NCI-H1694 (cell line): ENCODE measurements at places on chromosomes 12 and 14.

DNA sequence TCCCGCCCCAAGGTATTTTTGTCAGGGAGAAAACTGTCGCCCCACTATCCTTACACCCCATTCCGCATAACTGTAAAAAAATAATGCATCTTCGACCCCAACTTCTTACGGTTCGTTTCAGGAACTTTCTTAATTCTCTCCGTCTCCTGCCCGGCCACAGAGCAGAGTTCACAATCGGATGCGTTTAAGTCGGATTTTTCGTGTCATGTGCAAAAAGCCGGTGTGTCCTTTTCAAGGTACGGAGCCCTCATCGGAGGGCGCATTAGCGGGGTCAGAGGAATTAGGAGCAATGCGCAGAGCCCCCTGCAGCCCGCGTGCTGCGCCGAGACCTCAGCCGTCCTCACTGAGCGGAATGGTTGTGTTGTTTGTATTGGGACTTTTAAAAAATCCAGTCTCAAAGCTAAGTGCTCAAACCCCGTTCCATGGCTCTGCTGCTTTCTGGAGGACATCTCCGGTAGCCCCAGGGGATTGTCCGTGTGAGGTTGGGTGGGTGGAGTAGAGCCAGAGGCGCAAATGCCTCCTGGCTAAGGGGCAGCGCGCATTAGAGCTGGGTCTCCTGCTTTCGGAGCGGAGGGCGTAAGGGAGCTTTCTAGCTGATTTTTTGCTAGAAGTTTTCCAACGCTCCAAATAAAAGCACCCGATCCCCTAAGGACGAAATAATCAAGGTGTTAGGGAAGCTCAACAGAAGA lies 3.9 kb upstream of the GSC start:
- DNase-seq, result no peak

DNA sequence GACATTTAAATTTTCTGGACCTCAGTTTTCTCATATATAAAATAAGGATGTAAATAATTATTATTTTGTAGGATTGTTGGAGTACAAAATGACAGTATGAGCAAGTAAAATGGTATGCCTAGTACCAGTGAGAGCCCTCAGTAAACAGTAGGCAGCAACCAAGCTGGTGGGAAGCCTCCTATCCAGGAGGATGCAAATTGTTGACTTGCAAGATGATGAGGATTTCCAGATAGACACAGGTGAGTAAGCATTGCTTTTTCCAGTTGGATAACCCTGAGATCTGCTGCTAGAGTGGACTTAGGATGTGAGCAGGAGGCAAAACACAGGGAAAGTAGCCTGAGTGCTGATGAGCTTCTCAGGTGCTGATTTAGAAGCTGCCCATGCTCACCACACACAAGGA lies 28.2 kb upstream of the AMIGO2 start:
- no peak for DNase-seq

- DNase-seq, result no peak
Observed at GRCh38 chr14:85953265-85953664, 423.3 kb downstream of the FLRT2 start.

DNA sequence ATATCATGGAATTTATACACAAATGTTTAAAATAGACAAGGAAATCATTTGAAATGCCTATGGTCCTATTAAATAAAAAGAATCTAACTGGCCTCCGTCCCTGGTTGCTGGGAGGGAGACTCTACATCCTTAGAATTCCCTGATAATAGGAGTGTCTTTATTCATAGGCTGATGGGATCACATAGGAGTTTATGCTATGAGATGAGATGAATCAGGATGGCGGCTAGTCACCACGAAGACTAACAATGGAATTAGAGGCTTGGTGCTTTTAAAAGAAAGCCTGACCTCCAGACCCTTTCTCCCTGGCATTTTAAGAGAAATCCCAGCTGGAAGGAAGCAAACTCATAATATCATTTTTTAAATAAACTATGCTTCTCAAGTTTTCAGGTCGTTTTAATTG lies 69.7 kb downstream of the SEC23A start:
- DNase-seq, result no peak

DNA sequence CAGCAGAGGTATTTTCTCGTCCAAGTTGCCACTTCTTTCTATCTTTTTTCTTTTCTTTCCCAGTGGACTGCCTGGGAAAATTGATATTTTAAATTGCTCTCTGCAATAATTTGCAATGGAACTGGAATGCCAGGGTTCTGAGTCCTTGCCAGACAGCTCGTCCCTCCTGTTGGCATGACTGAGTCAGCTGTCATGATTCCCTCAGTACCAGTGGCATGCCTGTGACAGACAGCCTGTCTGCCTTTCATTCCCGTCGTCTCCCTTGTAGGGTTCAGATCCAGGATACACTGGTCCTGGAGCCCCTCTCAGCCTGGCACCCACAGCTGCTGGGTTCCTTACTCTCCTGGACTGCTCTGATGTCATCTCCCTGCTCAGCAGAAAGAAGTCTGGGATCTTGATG lies 84.8 kb downstream of the PTPN11 start:
- DNase-seq, result no peak

GRCh38 chr14:55724736-55725135 lies 144.7 kb downstream of the KTN1 start:
- no peak for DNase-seq

DNA sequence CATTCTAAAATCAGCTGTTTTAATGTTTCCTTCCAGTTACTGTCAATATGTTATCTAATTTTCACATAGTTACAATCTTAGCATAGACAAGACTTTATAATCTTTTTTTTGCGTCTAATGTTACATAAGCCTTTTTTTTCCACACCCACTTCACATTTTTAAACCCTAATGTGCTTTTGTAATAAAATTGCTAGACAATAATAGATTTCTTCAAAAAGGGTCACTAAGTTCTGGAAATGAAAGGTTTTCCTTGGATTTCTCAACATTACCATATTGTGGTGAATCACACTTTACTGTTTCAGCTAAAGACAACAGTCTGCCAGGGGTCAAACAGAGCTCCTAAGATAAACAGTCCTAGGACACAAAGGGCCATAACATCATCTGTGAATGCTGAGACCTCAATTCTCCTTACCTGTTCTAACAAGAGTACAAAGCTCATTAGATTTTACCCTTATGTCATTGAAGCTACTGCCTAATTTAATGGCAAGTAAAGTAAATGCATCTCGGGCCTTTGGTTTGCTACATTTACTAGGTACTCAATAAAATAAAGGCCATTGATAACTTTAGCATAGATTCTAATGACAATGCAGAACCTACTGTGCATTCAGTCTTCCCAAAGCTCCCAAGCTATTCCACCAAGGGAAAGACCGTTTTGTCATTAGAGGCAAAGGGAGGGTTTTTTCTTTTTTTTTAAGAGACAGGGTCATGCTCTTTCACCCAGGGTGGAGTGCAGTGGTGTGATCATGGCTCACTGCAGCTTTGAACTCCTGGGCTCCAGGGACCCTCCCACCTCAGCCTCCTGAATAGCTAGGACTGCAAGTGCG lies 111.2 kb upstream of the SLC38A2 start:
- no peak for DNase-seq

DNA sequence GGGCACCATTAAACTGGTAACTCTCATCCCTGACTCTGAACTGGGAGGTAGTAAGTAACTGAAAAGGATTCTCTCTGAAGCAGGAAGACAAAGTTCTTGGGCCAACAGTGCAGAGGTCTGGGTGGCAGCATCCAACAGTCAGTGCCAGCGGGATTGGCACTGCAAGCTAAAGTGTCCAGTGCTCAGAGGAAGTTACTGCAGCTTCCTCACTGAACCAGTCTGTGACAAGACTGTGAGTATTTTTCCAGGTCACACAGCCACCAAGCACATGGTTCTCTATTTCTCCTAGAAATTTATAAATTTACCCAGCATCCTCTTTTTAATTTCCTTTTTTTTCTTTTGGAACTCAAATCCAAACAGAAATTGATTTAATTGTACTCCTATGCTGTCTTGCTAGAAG lies 81.6 kb upstream of the FAR2 start:
- DNase-seq, result no peak

GRCh38 chr14:55592436-55592835 lies 12.4 kb downstream of the KTN1 start:
- DNase-seq, result no peak

- DNase-seq, result no peak
Observed at GRCh38 chr14:83632375-83632774, 1897.6 kb upstream of the FLRT2 start.

GRCh38 chr12:107126796-107127481 lies 33.6 kb upstream of the CRY1 start:
- peak; percentile 60 for DNase-seq

- DNase-seq, result no peak
Observed at GRCh38 chr14:71339650-71340415, 432.6 kb downstream of the PCNX1 start.

GRCh38 chr12:112380663-112381405 lies 1.4 kb downstream of the HECTD4 start:
- DNase-seq, result no peak

DNA sequence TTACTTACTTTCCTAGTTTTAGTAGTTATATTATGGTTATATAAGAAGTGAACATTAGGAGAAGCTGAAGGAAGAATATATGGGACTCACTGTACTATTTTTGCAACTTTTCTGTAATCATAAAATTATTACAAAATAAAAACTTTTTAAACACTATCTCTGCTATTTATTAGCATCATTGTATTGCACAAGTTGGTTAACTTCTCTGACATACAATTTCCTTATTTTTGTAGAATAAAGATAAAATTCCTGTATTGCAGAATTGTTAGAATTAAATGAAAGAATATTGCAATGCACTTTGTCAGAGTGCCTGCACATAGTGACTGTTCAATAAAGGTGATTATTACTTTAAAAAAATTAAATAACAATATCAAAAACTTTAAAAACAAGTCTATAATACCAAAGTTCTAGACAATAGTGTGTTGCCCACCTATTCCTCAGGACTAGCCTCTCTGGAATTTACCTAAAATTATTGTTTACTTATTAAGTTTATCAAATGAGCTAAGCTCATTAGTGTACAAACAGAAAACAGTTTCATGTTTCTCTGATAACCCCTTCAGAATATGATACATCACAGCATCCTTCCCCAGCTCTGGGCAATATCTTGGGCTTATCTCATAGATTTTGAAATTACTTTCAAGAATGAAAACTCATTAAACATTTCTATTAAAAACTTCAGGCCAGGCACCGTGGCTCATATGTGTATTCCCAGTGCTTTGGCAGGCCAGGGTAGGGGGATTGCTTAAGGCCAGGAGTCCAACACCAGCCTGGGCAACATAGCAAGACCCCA lies 77.4 kb upstream of the TMPO start:
- no peak for DNase-seq

GRCh38 chr12:117547209-117547608 lies 185.8 kb upstream of the NOS1 start:
- DNase-seq, result no peak

DNA sequence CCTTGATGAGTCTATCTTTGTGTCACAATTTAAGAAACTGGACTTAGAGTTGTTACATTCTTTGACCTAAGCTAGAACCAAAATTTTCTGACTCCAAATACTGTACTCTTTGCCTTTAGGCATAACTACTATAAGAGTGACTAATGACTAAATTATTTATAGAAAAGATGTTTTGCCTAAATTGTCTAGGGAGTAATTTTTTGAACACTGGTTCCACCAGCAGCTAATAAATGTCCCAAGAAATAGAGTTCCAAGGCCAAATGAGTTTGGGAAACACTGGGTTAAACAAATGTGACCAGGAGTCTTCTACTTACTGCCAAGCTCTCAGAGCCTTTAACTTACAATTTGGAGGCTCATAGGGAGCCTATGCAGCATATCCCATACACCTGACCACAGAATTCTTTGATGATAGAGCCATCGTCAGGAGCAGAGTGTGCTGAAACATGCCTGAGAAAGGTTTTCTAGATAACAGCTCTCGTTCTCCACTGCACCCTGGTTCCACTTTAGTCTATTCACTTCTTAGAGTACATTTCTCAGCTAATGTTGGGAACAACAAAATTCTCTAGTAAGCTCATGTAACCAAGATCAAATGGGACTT lies 215.9 kb upstream of the HMGA2 start:
- no peak for DNase-seq

- DNase-seq, result no peak
Observed at GRCh38 chr14:95045106-95045701, 112.1 kb downstream of the DICER1 start.

- no peak for DNase-seq
Observed at GRCh38 chr14:96797582-96798349, 584 bp downstream of the VRK1 start.

DNA sequence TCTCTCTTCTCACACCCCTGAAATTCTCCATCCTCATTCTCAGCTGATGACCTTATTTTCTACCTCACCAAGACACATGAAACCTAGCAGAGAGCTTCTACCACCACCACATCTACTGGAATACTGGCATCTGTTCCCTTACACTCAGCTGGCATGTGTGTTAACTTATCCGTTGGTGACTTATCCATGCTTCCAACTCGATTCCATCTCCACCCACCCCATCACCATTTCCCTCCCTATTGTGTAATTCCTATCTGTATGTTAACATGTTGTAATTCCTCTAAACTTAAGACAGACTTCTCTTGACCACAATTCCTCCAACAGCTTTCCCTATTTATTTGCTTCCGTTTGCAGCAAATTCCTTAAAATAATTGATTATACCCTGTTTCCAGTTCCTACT lies 15.4 kb downstream of the C1S start:
- DNase-seq, result no peak

DNA sequence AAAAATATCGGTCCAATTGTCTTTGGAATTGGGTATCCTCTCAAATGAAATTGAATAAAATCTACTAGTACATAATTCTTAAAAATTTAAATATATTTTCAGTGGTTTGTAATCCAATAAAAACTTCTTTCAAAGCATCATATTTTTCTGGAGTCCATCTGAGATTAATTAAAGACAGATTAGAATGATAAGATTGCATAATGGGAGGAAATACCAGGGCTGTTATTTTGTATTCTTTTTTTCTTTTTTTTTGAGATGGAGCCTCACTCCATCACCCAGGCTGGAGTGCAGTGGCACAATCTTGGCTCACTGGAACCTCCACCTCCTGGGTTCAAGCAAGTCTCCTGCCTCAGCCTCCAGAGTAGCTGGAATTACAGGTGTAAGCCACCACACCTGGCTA lies 103.8 kb downstream of the TMTC3 start:
- DNase-seq, result no peak

- no peak for DNase-seq
Observed at GRCh38 chr14:54699735-54700134, 132.8 kb downstream of the SAMD4A start.

DNA sequence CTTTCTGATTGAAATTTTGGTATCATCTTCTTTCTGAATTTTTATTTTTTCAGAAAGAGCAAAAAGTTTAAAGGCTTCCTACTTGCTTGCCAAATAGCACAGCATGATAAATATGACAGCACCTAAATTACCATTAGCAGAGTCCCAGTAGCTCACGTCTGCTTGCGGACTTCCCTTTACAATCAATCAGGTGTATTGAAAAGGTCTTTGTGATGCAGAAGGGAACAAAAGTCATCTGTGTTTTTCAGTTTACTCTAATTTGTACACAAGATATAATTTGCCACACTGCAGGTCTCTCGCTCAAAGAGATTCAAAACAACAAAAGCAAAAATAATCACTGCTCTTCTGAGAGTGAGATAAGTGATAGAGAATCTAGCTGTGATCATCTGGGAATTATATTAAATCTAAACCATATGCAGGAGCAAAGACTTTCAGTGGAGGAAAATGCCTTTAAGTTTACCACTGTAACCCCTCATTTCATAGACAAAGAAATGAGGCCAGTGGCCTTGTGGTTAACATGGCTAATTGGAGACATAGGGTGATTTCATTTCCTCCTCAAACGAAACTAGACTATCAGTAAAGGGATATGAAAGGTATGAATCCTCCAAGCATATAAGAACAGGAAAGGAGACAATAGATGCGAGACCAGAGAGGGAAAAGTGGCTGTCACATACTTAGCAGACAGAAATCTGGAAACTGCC lies 240.8 kb upstream of the TMPO start:
- DNase-seq, result no peak
